ENCODE measurements at places on chromosomes 7 and 10.

DNA sequence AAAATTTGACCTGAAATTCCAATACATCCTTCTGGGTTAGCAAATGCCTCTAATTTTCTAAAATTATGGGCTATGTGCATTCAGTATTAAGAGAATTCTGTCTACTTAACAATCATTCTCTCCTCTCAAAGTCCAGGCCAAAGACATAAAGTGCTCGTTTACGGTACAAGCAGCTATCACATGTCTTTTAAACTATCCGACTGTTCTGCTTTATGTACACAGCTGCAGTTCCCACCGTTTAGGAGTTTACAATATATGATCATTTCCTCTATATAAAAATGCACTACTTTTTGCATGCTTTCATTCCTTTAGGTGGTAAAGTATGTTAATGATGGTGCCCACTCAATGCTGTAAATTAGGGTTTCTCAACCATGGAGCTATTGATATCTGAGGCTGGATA, 34.0 kb downstream of the CDK6 start:
- DNase-seq = no peak

DNA sequence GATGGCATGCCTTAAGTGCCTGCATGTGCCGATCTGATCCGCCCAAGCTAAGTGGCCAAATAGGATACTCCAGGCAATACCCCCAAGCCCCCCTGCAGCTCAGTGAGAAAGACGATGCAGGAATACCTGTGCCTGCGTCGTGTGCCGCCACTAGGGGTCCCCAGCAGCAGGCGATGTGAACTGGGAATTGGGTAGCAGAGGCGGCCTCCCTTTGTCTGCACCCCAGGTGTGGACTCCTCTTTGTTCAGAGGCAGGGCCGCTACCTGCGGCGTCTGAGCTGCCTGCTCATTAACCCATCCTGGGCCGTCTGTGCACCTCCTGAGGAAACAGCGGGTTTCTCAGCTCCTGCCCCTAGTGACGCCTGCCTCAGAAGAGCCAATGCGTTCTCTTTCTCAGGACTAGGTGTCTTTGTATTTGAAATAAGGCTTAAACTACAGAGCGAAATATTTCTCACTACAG, 4.8 kb upstream of the CHN2 start:
- DNase-seq = no peak

DNA sequence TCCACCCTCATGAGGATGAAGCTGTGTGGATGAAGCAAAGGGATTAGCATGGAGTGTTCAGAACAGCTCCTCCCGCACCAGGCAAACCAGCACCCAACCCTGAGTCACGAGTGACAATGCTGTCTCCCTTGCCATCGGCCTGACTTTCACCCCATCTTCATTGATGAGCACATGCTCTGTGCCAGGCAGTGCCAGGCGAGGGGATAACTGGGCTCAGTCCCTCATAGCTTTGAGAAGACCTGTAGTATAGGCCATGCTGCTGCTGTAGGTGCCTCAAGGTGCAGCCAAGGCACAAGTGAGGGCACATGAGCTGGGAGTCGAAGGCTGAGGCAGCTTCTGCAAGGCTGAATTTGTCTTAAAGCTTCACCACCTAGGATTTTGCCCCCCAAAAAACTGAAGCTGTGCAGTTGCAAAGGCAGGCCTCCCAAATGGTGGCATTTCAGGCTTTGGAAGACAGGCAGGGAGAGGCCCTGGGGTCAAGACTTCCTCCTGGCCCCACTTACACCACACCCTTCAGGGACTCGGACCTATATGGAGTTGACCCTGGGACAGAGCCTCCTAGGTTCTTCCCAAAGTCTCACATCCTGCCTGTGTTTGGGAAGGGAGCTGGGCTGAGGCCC, 54.2 kb upstream of the GDF10 start:
- no peak for DNase-seq

GRCh38 chr10:72329290-72330068, 25.2 kb downstream of the DNAJB12 start:
- no peak for DNase-seq

GRCh38 chr7:94513565-94513860, 3.9 kb downstream of the CASD1 start:
- DNase-seq = no peak

DNA sequence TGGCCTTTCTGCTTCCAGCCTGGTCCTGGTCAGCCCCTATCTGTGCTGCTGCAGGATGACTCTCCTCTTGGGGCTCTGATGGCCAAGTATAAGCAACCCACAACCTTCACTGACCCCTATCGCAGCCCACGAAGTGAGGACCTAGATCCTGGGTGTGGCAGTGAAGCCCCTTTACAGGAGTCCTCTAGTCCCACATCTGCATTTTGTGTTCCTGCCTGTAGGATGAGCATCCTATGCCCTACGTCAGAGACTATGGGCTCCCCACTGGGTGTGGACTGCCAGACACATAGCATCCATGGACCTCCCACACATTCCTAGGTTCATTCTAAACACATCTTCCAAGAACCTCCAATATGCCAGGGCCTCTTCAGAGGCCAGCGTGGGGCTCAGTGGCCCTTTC, 29.0 kb downstream of the ARHGAP22 start:
- DNase-seq = no peak

DNA sequence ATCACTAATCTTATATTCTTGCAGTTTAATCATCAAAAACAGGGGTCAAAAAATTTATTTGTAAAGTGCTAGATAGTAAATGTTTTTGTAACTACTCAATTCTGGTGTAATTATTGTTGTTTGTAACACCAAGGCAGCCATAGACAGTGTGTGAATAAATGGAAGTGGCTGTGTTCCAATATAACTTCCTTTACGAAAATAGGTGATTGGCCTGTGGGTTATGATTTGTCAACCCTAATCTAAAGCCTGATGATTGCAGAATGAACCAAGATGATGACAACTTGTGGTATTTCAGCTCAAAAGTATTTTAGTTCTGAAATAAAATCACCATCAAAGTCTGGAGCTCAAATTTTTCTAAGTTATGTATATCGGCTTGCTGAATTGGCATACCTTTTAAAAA, 34.4 kb upstream of the ETV1 start:
- DNase-seq = no peak

GRCh38 chr7:85010306-85010705, 176.6 kb downstream of the SEMA3D start:
- DNase-seq = no peak

Measured in BJ (cell line).